Thoracic aorta endothelial cell (primary cell): ENCODE measurements at places on chromosomes 3 and 15. TPM values are rescaled to one million over a fixed set of nuclear protein-coding genes. Genes with fewer than 3 reads are reported as not detected.

The GRK7 gene
- not detected in 2 replicates for total RNA-seq

The ZPLD1 gene
- total RNA-seq: under 0.01 TPM in 1 of 2 replicates, not detected in the other

The LRRC34 gene
- total RNA-seq: 7.2 and 7.3 TPM in 2 replicates

The NANOGP8 gene
- 0.14 TPM in 1 of 2 replicates, not detected in the other for total RNA-seq

The PLXND1 gene
- 362 and 374 TPM in 2 replicates for total RNA-seq

The PCSK6 gene
- total RNA-seq: 0.07 TPM in 1 of 2 replicates, not detected in the other

The CCR9 gene
- not detected in 2 replicates for total RNA-seq

The PLA2G4B gene
- total RNA-seq: 0.40 and 0.65 TPM in 2 replicates

The SECISBP2L gene
- total RNA-seq: 47.7 and 54.8 TPM in 2 replicates

The GABRR3 gene
- not detected in 2 replicates for total RNA-seq

The SLC27A2 gene
- 0.07 TPM in 1 of 2 replicates, not detected in the other for total RNA-seq

The TAMM41 gene
- 17.0 and 20.3 TPM in 2 replicates for total RNA-seq

The MCF2L2 gene
- 0.53 and 0.86 TPM in 2 replicates for total RNA-seq

The TEX55 gene
- not detected in 2 replicates for total RNA-seq

The HTR3E gene
- total RNA-seq: not detected in 2 replicates
